ENCODE measurements at places on chromosomes 2 and 18. TPM values are rescaled to one million over a fixed set of nuclear protein-coding genes. Genes with fewer than 3 reads are reported as not detected.

SERPINB8 gene
- 35.8 TPM for polyA plus RNA-seq

COX7A2L gene
- polyA plus RNA-seq, result 124 TPM

SERPINB3 gene
- polyA plus RNA-seq, result not detected

NEURL3 gene
- not detected for polyA plus RNA-seq

SLC5A6 gene
- 22.7 TPM for polyA plus RNA-seq
